ENCODE measurements at places on chromosomes 5 and 9.

- no peak for DNase-seq
These were observed 40.0 kb downstream of the PAPPA start for GRCh38 chr9:116193636-116194035.

DNA sequence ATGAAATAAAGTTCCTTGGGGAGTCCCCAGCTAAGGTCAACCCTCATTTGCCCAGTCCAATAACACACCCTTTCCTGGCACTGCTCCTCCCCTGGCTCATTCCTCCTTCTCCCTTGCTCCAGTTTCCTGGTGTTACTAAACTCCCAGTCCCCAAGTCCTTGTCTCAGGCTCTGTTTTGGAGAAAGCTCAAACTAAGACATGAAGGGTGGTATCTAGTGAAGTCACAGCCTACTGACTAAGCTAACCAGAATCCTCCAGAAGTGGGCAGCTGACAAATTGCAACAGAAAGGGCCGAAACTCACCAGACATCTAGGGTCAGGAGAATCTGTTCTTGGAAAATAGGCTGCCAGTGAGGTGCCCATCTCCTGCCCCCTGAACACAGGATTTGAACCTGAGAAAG, 118.7 kb upstream of the NEK6 start:
- DNase-seq: no peak

GRCh38 chr5:1926471-1927341, 44.0 kb upstream of the IRX4 start:
- no peak for DNase-seq

- peak; percentile 4 for DNase-seq
These were observed 31.0 kb downstream of the ABLIM3 start for GRCh38 chr5:149172261-149172660.

DNA sequence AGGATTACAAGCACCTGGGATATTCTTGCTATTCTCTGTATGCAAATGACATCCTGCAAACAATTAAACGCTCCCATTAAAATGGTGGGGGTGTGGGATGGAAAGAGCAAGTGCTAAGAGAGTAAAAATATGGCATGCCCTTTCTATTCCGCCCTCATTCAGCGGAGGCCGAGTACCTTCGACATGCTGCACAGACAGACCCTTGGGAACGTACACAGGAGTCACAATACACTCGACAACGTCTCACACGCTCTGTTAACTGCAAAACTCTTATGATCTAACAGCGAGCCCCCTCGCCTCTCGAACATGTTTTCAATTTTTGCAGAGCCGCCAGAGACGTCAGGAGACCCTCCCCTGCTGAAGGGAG, 322.2 kb downstream of the CEMIP2 start:
- no peak for DNase-seq

GRCh38 chr9:127955294-127956015, 17.8 kb upstream of the DPM2 start:
- DNase-seq: peak; percentile 88

GRCh38 chr5:84618262-84618661, 233.6 kb upstream of the EDIL3 start:
- no peak for DNase-seq

DNA sequence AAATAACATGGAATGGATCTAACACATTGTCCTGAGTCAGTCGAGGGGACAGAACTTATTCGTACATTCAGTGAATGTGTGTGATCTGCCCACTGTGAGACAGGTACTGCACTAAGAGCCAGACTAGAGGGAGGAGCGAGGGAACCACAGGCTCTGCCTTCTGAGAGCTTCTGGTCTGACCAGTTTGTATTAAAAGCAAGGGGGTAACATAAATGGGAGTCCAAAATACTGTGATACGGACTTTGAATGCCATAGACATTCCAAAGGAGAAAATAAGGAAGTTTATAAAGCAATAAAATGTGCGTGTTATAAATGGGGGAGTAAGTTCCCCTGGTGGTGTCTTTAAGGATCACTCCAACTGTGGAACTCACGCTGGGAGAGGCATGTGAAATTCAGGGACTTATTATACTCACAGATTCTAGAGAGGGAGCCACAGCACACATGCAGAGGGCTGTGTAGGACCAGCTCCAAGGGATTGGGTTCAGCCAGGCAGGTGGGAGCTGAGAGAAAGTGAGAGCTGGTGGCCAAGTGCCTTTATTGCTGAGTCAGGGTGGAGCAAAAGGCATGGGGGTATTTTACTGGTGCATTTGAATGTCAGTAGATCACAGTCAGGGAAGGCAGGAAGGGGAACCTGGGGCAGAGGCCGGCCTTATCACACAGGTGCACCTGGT, 186.5 kb upstream of the WWC1 start:
- DNase-seq: no peak

DNA sequence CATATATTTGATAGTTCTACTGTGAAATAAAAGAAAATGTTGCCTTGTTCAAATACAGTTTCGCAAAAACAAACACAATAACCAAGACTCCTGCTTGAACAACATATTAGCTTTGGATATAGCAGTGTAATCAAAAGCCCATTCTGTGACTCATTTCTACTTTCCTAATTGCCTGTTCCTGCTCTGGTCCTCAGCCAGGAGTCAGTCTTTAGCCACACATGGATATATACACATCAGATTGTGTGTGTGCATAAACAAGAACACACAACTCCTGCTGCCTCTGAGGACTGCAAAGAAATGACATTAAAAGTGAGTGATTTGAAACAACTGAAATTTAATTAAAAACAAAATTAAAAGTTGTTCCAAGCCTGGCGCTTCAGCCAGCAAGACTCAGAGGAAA, 334.8 kb downstream of the TRIM32 start:
- no peak for DNase-seq

DNA sequence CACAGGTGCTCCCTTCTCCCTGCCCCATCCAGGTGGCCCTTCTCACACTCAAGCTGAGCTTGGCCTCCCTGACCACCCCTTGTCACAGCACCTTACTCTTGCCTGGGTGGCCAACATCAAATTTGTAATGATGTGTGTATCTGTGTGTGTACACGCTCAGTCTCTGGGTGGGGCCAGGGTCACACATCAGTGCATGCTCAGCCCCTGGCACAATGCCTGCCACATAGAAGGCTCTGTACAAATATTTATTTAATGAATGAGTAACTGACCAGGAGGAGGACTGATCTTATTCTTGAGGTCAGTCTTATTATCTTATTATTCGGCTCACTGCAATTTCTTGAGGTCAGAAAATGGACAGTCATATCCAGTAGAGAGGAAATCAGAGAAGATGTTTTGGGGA, 41.3 kb upstream of the HAND1 start:
- no peak for DNase-seq

- no peak for DNase-seq
These were observed 7.0 kb upstream of the SYNPO start for GRCh38 chr5:150633429-150633828.

DNA sequence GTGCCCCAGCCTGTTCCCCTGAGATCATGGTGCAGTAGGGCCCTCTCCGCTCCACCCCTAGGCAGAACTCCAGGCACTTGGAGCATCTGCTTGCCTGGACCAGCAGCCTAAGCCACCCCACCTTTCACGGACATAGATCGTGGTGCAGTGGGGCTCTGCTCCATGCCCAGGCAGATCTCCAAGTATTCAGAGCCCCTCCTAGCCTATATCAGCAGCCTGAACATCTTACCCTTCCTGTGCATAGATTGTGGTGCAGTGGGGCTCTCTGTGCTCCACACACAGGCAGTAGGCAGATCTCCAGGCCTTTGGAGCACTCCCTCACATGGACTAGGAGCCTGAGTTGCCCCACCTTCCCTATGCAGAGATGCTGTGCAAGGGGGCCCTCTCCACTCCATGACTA, 103.0 kb downstream of the GLIS3 start:
- DNase-seq: no peak

DNA sequence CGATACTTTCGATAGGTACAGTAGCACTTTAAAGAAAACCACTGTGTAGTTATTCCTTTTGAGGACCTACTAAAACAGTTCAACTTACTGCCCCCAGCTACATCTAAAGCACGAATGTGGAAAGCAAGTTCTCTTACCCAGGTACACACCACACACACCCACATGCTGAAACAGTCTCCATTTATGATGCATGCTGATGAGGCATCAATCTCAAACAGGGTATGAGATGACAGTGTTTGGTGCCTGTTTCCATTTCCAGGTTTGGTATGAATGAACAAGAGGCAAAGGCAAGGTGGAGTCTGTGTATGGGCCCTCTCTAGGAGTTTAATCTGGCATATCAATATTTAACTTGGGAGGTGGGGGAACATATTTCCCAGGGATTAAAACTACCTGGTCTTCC, 13.9 kb downstream of the HMGXB3 start:
- no peak for DNase-seq

DNA sequence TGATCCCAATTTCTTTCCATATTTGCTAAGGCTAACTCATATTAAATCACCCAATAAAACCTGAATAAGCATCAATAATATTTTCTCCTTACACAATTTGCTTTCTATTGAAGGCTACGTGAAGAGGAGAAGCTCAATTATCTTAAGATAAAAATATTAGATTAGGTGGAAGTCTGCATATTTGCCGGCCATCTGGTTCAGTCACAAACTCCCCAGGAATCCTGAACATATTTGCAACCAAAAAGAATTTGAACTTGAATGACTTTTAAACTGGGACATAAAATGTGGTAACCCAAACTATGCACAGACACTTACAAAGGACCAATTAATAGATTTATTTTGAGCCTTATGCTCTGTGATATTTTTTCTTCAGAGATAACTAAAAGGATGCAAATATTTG, 92.3 kb downstream of the HAPLN1 start:
- no peak for DNase-seq

GRCh38 chr5:56722317-56722716, 93.0 kb upstream of the MAP3K1 start:
- no peak for DNase-seq

GRCh38 chr9:98109052-98109451, 10.0 kb downstream of the TRIM14 start:
- no peak for DNase-seq

GRCh38 chr9:137300567-137301080, 1.4 kb downstream of the NRARP start:
- no peak for DNase-seq

GRCh38 chr9:110427497-110428104, 89.9 kb upstream of the TXNDC8 start:
- DNase-seq: peak; percentile 20

DNA sequence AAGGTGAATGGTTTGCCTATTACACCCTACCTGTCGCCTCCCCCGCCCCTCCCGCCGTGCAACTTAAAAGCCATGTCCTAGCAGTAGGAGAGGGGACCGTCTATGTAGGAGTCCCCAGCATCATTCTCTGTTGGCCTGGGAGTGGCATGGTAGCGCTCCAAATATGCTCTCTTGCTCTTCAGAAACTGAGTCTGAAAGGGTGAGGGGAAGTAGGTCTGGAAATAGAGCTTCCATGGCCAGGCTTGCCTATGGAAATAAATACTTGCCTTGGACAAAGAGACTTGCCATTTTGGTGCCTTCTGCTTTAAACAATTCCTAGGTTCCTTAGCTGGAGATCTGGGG, 1.4 kb downstream of the RGS7BP start:
- no peak for DNase-seq

GRCh38 chr9:31390403-31391025, 993.9 kb upstream of the ACO1 start:
- no peak for DNase-seq

DNA sequence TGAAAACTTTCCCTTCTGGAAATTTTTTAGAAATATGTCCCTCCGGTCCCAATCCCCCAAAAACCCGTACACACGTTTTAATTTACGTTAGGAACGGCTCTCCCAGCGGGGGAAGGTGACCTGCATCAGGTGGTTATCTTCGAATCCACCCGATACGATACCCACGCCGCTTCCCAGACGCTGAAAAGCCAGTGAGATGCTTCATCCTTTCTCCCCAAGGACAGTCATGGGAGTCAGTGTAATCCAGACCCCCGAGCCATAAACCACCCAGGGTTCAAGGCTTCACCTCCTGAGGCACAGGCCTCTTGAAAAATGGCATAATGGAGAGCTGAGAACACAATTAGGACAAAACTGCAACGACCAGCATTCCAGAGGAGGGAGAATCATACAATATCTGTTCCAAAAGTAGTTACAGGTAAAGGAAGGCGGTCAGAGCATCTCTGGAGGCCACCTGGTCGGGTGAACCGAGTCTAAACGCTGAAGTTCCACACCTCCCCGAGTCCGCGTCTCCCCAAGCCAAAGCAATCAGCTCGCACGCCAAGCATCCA, 857 bp downstream of the FAM169A start:
- DNase-seq: peak; percentile 3

All from activated naive CD8-positive, alpha-beta T cell treated with anti-CD3 and anti-CD28 coated beads for 36 hours (primary cell).